ENCODE measurements at places on chromosomes 6 and 20.

- DNase-seq = no peak
Measured at GRCh38 chr6:50128420-50129005, 78.8 kb upstream of the DEFB112 start.

DNA sequence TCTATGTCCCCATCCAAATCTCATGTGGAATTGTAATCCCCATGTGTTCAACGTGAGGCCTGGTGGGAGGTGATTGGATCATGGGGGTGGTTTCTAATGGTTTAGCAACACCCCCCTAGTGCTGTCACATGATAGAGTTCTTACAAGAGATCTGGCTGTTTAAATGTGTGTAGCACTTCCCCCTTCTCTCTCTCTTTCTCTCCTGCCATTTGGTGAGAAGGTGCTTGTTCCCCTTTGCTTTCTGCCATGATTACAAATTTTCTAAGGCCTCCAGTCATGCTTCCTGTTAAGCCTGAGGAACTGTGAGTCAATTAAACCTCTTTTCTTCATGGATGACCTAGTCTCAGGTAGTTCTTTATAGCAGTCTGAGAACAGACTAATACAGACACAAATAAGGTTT lies 165.4 kb downstream of the OGFRL1 start:
- DNase-seq = no peak

- no peak for DNase-seq
Measured at GRCh38 chr20:48722002-48722731, 105.6 kb downstream of the PREX1 start.

GRCh38 chr20:4113615-4114603 lies 98.6 kb upstream of the RNF24 start:
- no peak for DNase-seq

GRCh38 chr6:159695984-159696383 lies 2.9 kb upstream of the SOD2 start:
- no peak for DNase-seq
